NCI-H1436 (cell line): ENCODE measurements at places on chromosomes 12 and 14.

GRCh38 chr12:121238086-121238485, 28.2 kb downstream of the P2RX4 start:
- no peak for DNase-seq

- no peak for DNase-seq
Observed at GRCh38 chr14:32940066-32940651, 1.5 kb downstream of the NPAS3 start.

DNA sequence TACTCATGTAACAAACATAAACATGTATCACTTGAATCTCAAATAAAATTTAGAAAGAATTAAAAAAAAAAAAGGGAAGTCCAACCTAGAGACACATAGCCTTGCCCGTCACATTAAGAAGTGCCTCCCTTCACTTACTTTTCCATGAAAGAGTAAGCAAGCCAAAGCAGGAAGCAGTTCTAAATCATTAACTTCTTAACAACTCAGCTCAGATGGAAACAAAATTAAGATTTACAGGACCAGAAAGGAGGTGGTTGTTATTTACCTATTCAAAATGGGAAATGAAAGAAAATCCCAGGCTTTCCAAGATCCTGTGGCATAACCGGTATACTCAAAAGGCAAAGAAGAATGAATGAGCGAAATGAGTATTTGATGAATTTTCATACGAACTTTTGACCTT, 258.6 kb upstream of the DCN start:
- DNase-seq, result no peak

GRCh38 chr12:30792648-30793499, 38.1 kb upstream of the CAPRIN2 start:
- no peak for DNase-seq

DNA sequence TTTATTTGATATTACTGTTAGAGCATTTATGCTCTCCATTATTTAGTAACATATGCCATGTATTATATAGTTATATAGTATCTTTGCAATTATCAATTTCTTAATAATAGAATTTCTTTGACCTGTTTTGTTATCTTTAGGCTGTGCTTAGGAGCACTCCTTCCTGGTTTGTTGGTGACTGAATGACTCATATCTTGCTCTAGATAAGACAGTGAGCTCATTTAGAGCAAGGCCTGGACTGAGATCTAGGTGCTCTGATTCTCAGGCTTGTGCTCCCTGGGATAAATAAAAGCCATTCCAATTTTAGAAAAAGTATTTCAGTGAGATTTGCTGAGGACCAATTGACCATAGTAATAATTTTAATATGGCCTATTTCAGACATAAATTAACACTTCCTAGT, 951.2 kb downstream of the FLRT2 start:
- no peak for DNase-seq

DNA sequence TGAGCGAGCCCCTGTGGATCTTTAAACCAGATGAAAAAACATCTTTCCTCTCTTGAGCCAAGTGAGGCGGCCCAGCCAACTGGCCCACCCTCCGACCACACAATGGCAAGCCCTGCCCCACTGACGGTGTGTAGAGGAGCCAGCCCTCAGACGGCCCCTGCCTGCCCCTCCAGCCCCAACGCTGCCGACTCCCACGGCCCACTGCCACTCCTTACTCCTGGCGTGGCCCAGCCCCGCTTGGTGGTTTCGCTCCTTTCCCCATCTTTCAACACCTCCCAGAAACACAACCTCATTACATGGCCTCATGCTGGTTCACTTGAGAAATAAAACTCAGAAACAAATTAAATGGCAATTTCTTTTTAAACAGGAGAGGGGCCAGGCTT, 80.6 kb upstream of the DICER1 start:
- no peak for DNase-seq

GRCh38 chr12:16075887-16076286, 164.8 kb downstream of the DERA start:
- DNase-seq, result no peak

- no peak for DNase-seq
Observed at GRCh38 chr12:55946553-55946952, 15.6 kb downstream of the DGKA start.

- no peak for DNase-seq
Observed at GRCh38 chr12:51971679-51972421, 20.4 kb downstream of the ACVR1B start.

- no peak for DNase-seq
Observed at GRCh38 chr12:101713930-101714329, 16.5 kb downstream of the CHPT1 start.

GRCh38 chr12:12718853-12719252, 1.7 kb downstream of the CDKN1B start:
- DNase-seq, result no peak

- no peak for DNase-seq
Observed at GRCh38 chr12:130081117-130081805, 81.0 kb upstream of the FZD10 start.

- no peak for DNase-seq
Observed at GRCh38 chr14:101167428-101167827, 263.9 kb upstream of the RTL1 start.

GRCh38 chr12:94157181-94157580, 8.8 kb downstream of the PLXNC1 start:
- DNase-seq, result no peak

DNA sequence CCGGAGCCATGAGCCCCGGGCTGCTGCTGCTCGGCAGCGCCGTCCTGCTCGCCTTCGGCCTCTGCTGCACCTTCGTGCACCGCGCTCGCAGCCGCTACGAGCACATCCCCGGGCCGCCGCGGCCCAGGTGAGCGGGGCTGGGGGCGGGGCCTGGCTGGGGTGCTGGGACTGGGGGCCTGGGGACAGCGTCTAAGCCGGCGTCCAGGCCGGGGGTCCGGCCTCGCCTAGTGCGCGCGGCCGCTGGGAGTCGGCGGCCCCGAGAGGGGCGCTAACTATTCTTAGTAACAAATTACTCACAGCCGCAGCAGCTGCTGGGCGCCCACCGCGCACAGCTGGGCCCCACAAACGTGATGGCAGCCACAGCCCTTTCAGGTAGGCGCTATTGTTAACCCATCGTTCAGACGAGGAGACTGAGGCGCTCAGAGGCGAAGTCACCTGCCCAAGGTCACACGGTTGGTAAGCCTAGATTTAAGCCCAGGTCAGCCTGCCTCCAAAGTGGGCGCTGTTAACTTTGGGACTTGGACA, 374 bp downstream of the CYP46A1 start:
- no peak for DNase-seq

DNA sequence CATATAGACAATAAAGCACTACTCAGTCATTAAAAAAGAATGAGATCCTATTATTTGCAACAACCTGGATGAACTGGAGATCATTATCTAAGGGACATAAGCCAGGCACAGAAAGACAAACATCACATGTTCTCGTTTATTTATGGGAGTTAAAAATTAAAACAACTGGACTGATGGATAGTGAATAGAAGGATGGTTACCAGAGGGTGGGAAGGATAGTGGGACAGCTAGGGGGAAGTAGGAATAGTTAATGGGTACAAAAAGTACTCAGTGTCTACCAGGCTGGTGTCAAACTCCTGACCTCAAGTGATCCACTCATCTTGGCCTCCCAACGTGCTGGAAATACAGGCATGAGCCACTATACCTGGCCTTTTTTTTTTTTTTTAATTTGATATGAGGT, 56.7 kb upstream of the KTN1 start:
- DNase-seq, result no peak

- DNase-seq, result no peak
Observed at GRCh38 chr12:89476904-89477595, 47.5 kb downstream of the GALNT4 start.
